DMS79 treated with DMSO at 0.1 percent for 48 hours (cell line): ENCODE measurements at places on chromosomes 13 and 19.
A peak's percentile ranks its signal among the peaks of the same experiment; 100 is the strongest.

GRCh38 chr13:32125221-32125689 lies 93.7 kb downstream of the FRY start:
- DNase-seq, result no peak

- no peak for DNase-seq
Measured at GRCh38 chr13:34765446-34766180, 176.5 kb upstream of the NBEA start.

DNA sequence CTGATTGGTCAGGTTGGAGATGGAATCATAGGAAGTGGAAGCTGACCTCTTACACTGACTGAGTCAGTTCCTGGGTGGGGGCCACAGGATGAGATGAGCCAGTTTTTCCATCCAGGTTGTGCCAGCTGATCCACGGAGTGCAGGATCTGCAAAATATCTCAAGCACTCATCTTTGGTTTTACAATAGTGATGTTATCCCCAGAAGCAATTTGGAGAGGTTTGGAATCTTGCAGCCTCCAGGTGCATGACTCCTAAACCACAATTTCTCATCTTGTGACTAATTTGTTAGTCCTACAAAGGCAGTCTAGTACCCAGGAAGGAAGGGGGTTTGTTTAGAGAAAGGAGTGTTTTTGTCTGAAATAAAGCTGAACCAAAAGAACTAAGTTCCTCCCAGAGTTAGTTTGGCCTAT lies 212.8 kb downstream of the SLITRK6 start:
- DNase-seq, result no peak

DNA sequence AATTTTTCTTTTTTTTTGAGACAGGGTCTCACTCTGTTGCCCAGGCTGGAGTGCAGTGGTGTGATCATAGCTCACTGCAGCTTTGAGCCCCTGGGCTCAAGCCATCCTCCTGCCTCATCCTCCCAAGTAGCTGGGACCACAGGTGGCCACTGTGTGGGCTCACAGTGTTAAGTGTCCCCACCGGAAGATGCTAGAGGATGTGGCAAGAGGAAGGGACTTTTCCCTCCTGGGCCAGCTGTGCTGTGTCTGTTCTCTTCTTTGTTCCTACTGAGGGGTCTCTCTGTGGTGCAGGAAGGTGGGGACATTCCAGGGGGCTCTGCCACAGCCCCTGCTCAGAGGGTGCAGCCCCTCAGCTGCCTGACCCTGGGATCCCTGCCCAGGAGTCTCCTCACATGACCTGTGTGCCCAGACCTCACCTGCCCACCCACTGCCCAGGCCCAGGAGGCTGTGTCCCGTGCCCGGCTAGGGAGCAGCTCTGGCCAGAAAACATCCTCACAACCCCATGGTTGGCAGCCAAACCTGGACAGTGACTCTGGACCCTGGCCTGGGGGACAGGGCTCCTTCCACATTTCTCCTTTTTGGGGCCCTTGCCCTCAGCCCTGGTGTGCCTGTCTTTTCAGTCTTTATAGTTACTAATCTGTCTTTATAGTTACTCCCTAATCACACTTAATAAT lies 14.4 kb upstream of the ANKRD10 start:
- no peak for DNase-seq

- no peak for DNase-seq
Measured at GRCh38 chr13:69866555-69866954, 241.1 kb upstream of the ATXN8OS start.

DNA sequence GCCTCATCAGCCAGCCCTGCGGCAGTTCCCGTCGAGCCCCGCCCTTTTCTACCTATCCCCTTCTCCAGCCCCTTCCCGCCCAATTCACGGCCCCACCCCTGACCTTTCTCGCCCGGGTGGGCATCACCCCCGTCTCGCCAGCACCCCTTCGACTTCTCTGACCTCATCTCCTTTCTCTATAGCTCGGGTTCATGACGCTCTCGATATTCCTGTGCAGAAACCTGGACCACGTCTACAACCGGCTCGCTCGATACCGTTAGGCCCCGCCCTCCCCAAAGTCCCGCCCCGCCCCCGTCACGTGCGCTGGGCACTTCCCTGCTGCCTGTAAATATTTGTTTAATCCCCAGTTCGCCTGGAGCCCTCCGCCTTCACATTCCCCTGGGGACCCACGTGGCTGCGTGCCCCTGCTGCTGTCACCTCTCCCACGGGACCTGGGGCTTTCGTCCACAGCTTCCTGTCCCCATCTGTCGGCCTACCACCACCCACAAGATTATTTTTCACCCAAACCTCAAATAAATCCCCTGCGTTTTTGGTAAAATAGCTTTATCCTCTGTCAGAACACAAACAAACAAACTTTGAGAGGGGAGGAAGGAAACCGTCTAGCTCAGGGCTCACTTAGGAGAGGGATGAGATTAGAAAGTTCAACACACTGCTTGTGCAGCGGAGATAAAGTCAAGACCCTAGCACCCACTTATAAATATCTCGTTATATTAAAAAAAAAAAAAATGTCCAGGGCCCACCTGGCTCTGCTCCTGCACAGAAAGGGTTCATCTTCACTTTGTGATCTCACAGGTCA lies 5.1 kb downstream of the CD37 start:
- DNase-seq, result no peak

GRCh38 chr13:113489549-113490495 lies 689 bp downstream of the DCUN1D2 start:
- peak; percentile 80 for DNase-seq

GRCh38 chr13:97221466-97221865 lies 667 bp upstream of the MBNL2 start:
- no peak for DNase-seq

- no peak for DNase-seq
Measured at GRCh38 chr13:46571909-46572595, 19.1 kb downstream of the LRCH1 start.

DNA sequence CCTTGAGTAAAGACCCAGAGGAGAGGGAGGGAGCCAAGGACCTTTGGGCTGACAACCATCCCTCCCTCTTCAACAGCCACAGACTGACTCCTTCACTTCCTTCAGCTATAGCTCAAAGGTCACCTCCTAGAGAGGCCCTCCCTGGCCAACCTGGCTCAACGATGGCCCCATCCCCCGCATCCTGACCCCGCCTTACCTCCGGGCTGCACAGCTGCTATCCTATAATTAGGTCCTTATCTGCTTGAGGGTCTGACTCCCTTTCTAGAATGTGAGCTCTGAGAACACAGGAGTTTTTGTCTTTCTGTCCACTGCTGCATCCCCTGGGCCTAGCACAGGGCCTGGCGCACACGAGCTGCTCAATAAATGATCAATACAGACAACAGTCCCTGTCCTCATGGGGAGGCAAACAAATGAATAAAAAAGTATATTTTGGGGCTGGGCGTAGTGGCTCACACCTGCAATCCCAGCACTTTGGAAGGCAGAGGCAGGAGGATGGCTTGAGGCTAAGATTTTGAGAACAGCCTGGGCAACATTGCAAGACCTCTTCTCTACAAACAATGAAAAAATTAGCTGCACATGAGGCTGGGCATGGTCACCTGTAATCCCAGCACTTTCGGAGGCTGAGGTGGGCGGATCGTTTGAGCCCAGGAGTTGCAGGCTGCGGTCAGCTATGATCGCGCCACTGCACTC lies 6.6 kb upstream of the LGALS4 start:
- no peak for DNase-seq

GRCh38 chr13:35514801-35515502 lies 38.5 kb upstream of the MAB21L1 start:
- no peak for DNase-seq

- no peak for DNase-seq
Measured at GRCh38 chr13:113109151-113110047, 3.8 kb downstream of the F7 start.

GRCh38 chr19:46744005-46744691 lies 1.7 kb upstream of the FKRP start:
- no peak for DNase-seq

DNA sequence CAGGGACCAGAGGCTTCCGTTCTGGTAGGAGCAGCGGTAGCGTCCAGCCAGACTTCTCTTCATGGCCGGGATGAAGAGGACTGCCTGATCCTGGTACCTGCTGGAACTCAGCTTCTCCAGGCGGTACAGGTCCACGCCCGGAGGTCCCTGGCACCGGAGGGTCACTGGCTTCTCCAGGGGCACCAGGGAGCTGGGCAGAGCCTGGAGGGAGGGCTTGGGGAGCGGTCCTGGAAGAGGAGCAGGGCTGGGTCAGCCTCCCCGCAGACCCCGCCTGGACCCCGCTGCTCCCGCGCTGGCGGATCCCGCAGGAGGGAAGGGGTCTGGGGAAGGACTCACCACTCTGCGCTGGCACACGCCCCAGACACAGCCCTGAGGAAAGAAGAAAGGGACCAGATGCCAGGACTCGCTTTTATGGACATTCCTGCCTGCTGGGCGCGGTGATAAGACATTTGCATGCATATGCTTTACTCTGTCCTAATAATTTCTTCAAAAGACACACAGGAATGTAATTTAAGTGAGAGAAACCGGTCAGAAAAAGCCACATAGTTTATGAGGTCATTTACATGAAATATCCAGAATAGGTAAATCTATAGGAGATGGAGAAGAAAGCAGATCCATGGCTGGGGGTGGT lies 5.8 kb downstream of the GP6 start:
- no peak for DNase-seq

DNA sequence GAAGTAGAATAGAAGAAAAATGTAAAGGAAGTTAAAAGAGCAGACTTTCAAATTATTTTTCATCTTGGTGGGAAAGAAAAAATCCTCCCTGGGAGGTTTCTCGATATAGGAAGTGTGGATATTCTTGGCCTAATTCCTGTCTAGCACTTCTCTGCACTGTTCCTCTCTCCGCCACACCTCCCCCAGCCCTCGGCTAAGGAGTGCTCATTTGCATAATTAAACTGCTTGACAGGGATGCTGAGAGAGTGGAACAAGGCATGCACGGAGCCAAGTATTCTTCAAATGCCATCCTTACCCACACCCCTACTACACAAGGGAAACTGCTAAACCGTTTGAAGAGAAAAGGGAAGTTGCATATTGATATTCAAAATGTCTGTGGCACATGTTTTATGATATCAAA lies 511.0 kb upstream of the HTR2A start:
- no peak for DNase-seq

DNA sequence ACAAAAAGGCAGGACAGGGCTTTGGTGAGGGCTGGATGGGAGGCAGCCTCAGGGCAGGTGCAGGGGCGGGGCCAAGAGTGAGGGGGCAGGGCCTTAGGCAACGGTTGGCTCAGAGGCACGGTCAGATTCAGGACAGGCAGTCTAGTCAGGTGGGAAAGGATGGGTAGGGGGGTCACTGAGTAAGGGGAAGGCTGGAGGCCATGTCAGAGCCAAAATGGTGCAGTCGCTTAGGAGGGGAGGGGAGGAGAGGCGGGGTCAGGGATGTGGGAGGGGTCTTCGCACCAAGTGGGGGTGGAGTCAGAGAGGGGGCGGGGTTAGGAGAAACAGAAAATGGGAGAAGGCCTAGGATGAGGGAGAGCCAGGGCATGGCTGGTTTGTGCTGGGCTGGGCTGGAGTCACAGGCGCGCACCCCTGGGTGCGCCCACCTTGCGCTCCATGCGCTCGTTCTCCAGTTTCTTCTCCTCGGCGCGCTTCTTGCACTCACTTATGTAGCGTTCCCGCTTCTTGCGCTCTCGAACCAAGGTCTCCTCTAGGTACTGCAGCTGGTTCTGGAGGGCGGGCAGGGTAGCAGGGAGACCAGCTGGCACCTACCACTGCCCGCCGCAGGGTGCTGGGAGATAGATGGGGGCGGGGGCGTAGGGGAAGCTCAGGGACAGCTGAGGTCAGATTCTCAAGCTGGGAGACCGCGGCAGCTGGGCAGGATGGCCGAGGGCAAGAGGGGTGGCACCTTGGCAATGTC lies 6.8 kb upstream of the RGL3 start:
- DNase-seq, result no peak

GRCh38 chr19:8571006-8571411 lies 6.2 kb downstream of the MYO1F start:
- DNase-seq, result no peak

DNA sequence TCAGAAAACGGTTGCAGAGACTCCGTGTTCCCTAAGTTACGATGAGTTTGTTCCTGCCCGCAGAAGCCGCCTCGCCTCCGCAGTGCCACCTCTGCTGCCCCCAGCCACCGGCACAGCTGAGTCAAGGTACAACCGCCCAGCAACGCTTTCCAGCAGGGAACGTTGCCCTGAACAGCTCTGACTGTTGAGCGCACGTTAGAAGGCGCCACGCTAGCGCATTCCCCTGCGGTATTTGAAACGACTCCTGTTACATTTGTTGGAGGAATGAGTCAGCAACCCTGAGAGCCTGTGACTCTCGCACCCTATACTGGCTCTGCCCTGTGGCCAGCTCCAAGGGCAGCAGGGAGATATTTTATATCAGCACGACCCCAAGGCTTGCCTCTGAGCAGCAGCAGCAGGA lies 302.8 kb downstream of the TEX29 start:
- no peak for DNase-seq

DNA sequence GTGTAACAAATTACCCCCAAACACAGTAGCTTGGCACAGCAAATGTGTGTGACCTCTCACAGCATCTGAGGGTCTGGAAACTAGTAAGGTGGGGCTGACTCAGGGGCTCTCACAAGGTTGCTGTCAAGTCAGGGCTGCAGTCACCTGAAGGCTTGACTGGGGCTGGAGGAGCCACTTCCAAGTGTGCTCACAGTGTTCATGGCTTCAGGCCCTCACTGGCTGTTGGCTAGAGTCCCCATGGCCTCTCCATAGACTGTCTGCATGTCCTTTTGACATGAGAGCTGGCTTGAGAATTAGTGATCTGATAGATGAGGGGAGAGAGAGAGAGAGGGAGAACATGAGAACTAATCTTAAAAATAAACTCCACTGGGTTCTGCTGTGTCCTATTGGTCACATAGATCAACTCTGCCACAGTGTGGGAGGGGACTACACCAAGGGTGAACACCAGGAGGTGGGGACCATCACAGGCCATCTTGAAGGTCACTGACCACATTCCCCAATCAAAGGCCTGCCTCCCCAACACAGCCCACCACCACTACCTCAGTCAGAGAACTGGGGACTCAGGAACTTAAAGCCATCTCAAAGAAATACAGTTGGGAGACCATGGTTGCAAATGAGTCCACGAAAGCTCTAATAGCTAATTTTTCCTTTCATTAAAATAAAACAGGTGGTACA lies 38.2 kb upstream of the KATNAL1 start:
- no peak for DNase-seq

DNA sequence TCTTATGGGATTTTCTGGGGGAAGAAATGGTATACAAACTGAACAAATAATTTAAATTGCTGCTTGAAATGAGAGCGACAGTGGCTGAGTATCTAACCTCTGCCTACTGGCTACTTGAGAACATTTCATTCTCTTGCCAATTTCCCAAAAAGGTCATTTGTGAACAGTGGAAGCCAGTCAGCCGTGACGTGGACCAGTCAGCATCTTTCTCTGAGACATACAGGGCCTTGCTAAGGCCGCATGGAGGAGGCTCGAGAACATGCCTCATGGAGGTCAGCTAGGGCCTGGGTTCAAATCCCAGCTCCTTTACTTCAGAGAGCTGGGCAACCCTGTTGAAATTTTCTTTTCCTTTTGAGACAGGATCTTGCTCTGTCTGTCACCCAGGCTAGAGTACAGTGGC lies 20.3 kb downstream of the ZC3H4 start:
- no peak for DNase-seq
